ENCODE measurements at places on chromosomes 6 and 20. TPM values are rescaled to one million over a fixed set of nuclear protein-coding genes. Genes with fewer than 3 reads are reported as not detected.
A peak's percentile ranks its signal among the peaks of the same experiment; 100 is the strongest.

GRCh38 chr6:142756215-142756630 lies 188.8 kb downstream of the HIVEP2 start:
- DNase-seq = no peak

DNA sequence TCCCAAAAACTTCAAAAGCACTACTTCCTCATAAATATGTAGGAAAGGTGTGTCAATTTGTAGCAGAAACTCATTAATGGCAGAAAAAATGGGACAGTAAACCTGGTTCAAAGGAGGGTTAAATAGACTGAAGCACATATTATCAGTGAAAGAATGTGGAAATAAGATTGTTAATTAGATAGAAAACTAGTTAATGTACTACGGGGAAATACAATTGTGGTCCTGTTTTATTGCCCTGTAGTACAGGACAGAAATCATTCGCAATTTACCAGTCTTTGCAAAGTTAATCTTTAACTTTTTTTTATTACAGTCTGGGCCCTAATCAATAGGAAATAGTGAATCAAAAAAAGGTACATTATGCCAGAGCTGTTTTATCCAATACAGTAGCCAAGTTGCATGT lies 82.0 kb upstream of the PAK5 start:
- DNase-seq = no peak

DNA sequence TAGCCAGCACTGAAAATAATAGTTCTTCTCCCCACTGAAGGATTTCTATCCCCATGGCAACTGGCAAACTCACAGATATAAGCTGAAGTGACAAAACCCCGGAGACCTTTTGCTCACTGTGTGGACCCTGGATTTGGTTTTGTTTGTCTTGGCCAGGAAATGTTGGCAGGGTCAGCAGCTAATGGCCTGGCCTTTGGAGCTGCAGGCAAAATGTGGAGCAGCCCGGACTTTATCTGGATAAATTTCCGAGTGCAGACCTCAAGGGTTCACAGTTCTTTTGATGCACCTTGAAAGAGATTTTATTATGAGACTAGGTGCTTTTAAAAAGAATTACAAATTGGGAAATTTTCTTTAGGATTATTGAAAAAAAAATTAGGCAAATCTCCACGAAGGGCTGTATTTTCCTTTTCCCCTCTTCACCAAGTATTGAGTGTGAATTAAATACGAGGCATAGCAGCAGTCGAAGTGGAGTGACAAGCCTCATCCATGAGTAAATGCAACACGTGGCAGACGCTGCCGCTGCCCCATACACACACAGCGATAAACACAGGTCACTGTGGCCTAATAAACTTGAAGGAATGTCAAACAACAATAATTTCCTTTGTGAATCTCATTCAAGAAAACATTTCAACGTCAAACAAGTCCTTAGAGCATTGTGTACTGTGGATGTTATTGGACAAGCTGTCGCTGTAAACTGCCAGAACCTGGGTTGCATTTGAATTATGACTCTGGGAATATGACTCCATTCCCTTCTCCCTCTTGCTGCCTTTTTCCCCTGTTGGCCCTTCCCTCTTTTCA lies 35.1 kb upstream of the CCN6 start:
- no peak for DNase-seq

- DNase-seq = no peak
These were observed 42.2 kb downstream of the RIOK1 start for GRCh38 chr6:7431674-7432390.

ACTL10 gene
- 4.8 TPM for total RNA-seq

MTFR2 gene
- total RNA-seq = 0.58 TPM

GRCh38 chr6:81126150-81126549 lies 626.3 kb downstream of the TENT5A start:
- DNase-seq = no peak

PRDM1 gene
- 16.9 TPM for total RNA-seq

GRCh38 chr6:12555781-12556180 lies 160.8 kb upstream of the PHACTR1 start:
- no peak for DNase-seq

DNA sequence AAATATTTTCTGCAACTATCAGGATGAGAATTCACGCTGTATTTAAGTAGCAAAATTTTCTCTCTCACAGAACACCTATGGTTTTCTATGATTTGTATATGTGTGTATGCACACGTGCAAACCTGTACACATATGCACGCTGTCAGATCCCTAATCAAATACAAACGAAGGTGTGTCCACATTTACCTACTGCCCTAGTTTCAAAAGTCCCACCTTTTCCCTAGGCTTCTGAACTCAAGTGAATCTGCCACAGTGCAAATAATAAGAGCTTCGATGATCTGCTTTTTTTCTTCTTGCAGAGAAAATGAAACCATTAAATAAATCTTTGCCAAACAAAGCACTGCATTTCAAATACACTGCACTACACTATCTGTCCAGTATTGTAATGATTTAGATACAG lies 6.5 kb downstream of the HIVEP2 start:
- DNase-seq = no peak

GRCh38 chr6:19925533-19925932 lies 88.4 kb downstream of the ID4 start:
- DNase-seq = no peak

DNA sequence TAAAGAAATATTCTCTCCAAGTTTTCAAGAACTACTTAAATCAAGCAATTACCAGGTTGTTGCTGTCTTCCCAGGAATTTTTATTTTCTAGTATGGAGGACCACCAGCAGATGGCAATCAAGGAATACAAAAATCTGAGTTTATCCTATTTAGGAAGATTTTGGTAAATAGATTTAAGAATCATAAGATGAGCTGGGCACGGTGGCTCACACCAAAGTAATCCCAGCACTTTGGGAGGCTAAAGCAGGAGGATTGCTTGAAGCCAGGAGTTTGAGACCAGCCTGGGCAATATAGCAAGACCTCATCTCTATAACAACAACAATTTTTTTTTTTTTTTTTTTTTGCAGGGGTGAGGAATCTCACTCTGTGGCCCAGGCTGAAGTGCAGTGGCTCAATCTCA lies 19.3 kb upstream of the SEC63 start:
- no peak for DNase-seq

DNA sequence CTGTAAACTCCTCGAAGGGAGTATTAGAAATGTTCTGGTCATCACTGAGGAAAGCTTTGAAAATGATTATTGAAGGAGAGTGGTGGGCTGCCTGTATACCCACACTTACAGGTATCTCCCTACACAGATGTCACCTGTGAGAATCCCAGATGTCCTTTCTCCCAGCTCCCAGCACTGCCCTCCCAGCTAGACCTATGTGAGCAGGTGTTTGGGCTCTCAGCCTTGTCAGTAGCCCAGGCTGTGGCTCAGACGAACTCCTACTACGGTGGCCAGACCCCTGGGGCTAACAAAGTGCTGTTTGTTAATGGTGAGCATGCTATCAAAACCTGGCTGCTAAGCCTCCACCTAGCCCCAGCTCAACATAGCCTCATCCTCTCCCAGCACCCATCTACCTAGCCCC lies 7.1 kb downstream of the PRSS16 start:
- no peak for DNase-seq

EPHA7 gene
- total RNA-seq = 11.3 TPM

DNA sequence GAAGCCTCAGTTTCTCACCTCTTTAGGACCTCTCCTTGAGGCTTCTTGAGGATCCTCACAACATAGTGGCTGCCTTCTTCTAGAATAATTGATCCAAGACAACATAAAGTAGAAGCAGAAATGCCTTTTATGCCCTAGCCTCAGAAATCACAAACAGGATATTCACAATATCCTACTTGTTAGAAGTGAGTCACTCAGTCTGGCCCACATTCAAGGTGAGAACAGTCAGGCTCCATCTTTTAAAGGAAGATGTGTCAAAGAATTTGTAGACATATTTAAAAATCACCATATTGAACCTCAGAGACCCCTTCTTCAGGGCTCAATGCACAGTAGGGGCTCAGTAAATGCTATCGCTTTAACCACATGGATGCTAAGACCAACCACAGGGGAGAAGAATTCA lies 20.8 kb upstream of the FAM83D start:
- no peak for DNase-seq

GRCh38 chr6:42509256-42509655 lies 54.6 kb upstream of the UBR2 start:
- no peak for DNase-seq

DPM1 gene
- 31.7 TPM for total RNA-seq

DNA sequence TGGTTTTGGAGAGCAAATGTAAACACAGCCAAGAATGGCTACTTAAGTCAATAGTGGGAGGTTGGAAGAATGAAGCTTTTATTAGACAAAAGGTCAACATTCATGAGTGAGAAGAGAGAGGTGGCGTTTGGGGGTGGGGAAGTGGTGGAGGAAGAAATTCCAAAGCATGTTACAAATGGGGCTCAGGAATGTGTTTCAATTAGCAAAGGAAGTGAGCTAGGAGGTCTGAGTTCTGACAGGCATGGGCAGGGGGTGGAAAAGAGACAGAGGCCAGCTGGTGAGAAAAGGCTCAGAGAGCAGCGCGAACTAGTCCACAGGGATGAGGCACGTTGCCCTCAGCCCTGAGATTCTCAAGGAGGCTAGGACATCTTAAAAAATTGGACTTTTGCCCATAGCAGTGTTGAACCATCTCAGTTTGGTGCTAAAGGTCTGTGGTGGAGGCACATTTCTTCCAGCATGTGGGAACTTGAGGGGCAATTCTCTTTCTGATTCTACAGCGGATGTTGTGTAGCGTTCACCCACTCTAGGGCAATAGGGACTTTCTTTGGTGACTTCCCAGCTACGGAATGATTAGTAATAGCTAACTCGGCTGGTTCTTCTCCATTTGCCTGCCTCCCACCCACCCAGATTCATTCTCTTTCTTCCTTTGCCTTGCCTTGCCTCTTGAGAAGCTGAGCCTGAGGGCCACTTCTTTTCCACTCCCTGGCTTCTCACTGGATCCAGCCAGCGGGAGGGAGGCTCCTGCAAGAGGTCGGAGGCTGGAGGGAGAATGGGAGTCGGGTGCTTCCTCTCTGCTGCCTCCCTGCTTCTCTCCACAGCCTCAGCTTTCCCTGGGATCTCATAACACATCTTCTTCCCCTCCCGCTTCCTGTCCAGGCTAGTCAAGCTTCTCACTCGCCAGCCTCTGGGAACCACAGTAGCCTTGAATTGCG lies 45.1 kb upstream of the NEDD9 start:
- DNase-seq = peak; percentile 33

DNA sequence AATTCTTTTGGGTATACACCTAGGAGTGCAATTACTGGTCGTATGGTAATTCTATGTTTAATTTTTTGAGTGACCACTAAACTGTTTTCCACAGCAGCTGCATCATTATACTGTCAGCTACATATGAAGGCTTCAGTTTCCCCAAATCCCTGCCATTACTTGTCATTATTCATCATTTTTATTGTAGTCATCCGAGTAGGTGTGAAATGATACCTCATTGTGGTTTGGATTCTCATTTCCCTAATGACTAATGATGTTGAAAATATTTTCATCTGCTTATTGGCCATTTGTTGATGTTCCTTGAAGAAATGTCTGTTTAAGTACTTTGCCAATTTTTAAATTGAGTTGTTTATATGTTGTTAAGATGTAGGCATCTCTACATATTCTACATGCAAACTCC lies 633.6 kb upstream of the IMPG1 start:
- DNase-seq = no peak

DNA sequence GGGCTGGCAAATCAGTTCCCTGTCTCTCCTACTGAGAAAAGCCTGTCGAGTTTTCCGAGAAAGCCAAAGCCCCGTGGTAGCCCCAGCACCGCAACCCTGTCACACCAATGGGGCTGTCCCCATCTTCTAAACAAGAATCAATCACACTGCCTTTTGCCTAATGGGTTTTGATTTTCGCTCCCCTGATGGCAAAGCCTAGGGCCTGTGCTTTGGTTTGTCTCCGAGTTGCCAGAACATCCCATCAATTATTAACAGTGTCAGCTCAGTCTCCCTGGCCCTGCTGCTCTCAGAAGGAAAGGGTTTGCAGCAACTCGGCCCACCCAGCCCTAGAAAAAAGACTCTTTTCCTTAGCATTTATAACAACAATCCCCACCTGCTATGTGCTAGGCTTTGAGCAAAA lies 4.2 kb downstream of the KCNB1 start:
- no peak for DNase-seq

GRCh38 chr6:77353129-77353528 lies 110.2 kb downstream of the HTR1B start:
- no peak for DNase-seq

WFDC2 gene
- 144 TPM for total RNA-seq

DNA sequence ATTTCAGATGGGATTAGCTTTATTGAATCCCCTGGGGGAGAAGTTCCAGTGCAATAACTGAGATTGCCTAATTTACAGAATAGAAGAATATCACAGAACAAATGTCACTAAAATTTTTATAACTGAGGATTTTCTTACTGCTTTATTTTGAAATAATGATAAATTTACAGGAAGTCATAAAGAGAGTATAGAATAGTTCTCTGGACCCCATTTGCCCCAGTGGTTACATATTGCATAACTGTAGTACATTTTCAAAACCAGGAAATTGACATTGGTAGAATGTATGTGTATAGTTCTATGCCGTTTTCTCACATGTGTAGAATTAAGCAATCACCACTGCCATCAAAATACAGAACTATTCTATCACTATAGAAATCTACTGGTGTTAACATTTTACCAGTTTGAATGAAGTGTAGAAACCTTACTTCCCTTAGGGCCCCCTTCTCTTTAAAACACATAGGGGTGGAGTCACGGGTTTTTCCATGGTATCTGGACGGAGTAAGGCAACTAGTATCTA lies 18.3 kb downstream of the KIF6 start:
- DNase-seq = no peak

DNA sequence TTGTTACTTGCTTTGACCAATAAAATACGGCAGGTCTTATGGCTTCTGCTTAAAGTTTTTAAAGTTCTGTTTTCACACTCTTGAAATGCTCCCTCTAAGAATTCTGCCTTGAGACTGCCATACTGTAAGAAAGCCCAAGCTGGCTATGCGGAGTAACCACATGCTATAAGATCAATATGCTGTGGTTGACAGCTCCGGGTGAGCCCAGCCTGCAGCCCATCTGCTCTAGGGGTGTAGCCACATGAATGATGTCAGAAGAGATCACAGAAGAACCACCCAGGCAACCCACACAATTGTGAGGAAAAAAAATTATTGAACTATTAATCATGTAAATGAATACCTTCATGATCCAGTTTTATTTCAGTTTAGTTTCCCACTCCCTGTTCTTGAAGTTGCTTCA lies 26.1 kb upstream of the SH3BGRL2 start:
- DNase-seq = no peak

SCUBE3 gene
- 0.37 TPM for total RNA-seq

DNA sequence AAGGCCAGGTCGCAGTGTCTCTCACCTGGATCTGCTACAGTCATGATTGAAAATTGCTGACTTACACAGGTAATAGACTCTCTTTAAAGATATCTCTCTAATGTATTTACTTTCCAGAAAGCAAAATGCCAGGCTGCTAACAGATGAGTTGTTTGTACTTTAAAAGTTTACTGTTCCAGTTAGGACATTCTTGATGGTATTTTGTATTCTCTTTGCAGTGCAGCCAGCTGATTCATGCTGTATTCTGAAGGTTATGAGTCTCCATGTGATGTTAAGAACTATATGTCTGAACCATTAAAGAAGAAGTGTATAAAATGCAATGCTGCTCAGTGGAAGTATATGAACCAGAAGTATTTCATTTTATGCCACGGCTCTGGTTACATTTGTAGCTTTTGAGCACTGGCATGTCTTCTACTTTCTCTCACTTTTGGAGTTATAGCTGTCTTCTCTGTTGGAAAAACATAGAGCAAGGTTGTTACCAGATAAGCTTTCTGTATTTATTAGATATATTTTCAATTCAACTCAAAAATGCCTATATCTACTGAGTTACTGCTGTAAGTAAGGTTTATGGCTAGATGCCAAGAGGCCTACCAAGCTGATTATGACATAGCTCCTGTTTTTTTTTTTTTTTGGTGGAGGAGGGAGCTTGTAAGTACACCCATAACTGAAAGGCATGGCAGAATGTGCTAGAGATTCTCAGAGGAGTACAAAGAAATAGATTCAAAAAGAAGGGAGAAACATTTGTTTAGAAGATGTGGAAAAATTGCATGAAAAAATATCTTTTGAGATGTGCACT lies 130.5 kb upstream of the MAN1A1 start:
- no peak for DNase-seq

All from mucosa of gallbladder (tissue), 1 donor.